ENCODE measurements at places on chromosomes 3 and 15. TPM values are rescaled to one million over a fixed set of nuclear protein-coding genes. Genes with fewer than 3 reads are reported as not detected.

Gene MTFMT
- 159 TPM for total RNA-seq

Gene ARNT2
- total RNA-seq, result 1.8 TPM

- no peak overlapping the region for H3K27ac ChIP-seq
- H3K4me3 ChIP-seq, result no peak overlapping the region
- H3K36me3 ChIP-seq, result no peaks in the 10 kb centered on the region
- DNase-seq, result no peak
- no peaks in the 10 kb centered on the region for H3K27me3 ChIP-seq
- H3K4me1 ChIP-seq, result no peaks in the 10 kb centered on the region
Measured at GRCh38 chr3:35187908-35188307, 451.4 kb upstream of the ARPP21 start.

- no peak overlapping the region for H3K4me3 ChIP-seq
Measured at GRCh38 chr3:158781849-158782248, 20.0 kb upstream of the MFSD1 start.

DNA sequence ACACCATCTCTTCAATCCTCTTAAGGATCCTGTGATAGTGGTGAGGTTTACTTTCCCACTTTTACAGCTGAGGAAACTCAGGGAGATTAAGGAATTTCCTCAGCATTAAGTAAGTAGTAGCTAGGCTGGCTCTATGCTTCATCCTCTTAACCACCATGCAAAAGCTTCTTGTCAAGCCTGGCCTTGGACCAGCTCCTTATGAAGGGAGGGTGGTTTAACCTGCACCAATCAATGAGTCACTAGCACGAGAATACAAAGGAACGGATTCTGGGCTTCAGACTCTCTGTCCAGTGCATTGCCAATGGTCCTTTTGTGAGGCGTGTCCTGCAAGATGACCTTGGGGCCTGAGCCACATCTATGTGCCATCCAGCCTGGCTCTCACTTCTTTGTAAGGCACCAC lies 202.0 kb upstream of the CFAP20DC start:
- H3K36me3 ChIP-seq, result no peaks in the 10 kb centered on the region
- H3K4me3 ChIP-seq, result no peak overlapping the region
- H3K4me1 ChIP-seq, result no peaks in the 10 kb centered on the region
- H3K27ac ChIP-seq, result no peak overlapping the region

DNA sequence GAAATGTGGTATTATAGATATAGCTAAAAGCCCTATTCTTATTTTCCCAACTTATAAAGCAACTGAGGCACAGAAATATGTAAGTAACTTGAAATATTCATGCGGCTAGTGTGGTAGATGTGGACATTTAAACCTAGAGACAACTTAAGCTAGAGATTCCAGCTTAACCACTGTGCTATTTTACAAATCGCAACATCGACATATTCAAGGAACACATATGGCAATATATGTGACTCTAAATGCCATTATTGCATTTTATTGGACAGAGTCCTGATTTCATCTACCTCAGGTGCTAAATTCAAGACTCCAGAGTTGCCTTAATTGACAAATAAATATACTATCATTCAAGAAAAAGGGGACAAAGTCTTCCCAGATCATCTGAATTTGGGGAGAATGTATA lies 442.3 kb downstream of the NLGN1 start:
- no peak overlapping the region for H3K27ac ChIP-seq
- no peaks in the 10 kb centered on the region for H3K27me3 ChIP-seq
- no peaks in the 10 kb centered on the region for H3K36me3 ChIP-seq
- no peak for DNase-seq
- H3K4me1 ChIP-seq, result no peaks in the 10 kb centered on the region
- no peak overlapping the region for H3K4me3 ChIP-seq

DNA sequence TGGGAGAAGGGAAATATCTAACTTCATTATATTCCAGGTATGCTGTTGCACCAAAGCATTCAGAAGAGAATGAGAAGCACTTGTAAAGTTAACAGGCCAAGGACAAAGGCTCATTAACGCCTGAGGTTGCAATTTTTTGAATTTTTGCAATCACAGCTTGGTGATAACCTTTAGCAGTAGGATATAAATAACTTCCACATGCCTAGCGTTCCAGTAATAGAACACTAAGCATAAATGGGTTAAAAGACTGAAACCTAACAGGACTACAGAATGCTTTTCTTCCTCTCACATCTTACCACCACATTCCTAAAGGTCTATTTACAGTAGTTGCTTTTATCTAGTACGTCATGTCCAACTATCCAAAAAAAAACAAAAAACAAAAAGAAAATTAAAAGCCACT lies 57.4 kb upstream of the IMPG2 start:
- no peak for DNase-seq
- no peak overlapping the region for H3K4me3 ChIP-seq
- no peaks in the 10 kb centered on the region for H3K4me1 ChIP-seq

Gene ELP6
- 11.7 TPM for total RNA-seq

- H3K27me3 ChIP-seq, result peaks cover 100% of the 10 kb centered on the region
- H3K27ac ChIP-seq, result no peak overlapping the region
- no peak for DNase-seq
- peaks cover 26% of the 10 kb centered on the region for H3K4me1 ChIP-seq
Measured at GRCh38 chr15:60000113-60000823, 3.8 kb upstream of the FOXB1 start.

Gene SOX14
- total RNA-seq, result not detected

DNA sequence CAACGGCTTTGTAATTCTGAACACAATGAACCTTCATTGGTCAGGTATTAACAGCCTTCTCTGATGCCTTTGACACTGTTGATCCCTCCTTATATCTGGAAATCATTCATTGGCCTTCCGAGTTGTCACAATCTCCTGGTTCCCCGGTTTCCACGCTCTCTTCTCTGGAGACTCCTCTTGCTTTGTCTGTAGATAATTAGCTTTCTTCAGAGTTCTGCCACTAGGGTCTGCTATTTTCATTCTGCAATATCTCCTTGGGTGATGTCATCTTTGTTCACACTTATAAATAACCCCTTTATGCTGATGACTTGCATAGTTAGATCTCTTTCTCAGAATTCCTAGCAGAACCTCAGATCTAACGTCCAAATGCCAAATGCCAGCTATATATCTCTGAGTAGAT lies 583.8 kb upstream of the ZNF717 start:
- no peak for DNase-seq
- no peak overlapping the region for H3K4me3 ChIP-seq
- H3K36me3 ChIP-seq, result no peaks in the 10 kb centered on the region
- no peaks in the 10 kb centered on the region for H3K27me3 ChIP-seq
- no peaks in the 10 kb centered on the region for H3K4me1 ChIP-seq

GRCh38 chr3:139355891-139356290 lies 12.1 kb downstream of the MRPS22 start:
- DNase-seq, result no peak
- no peaks in the 10 kb centered on the region for H3K4me1 ChIP-seq
- peaks cover 94% of the 10 kb centered on the region for H3K36me3 ChIP-seq
- no peak overlapping the region for H3K4me3 ChIP-seq

DNA sequence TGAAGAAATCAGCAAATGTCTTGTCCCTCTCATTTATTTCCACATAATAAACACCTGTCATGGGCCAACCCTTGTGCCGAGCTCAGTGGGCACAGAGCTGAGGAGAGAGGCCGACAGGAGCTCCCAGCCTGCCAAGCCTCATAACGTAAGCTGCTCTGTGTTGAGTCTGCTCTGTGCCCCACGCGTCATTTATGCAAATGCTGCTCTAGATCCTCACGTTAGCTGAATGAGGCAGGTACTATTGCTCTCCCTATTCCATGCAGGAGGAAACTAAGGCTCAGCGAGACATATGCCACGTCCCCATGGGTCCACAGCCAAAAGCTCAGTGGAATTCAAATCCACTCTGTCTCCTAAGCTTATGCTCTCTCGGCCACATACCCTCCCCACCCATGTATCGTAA lies 41.5 kb downstream of the EFCAB12 start:
- no peaks in the 10 kb centered on the region for H3K27me3 ChIP-seq
- H3K27ac ChIP-seq, result no peak overlapping the region
- peaks cover 10% of the 10 kb centered on the region for H3K4me1 ChIP-seq

DNA sequence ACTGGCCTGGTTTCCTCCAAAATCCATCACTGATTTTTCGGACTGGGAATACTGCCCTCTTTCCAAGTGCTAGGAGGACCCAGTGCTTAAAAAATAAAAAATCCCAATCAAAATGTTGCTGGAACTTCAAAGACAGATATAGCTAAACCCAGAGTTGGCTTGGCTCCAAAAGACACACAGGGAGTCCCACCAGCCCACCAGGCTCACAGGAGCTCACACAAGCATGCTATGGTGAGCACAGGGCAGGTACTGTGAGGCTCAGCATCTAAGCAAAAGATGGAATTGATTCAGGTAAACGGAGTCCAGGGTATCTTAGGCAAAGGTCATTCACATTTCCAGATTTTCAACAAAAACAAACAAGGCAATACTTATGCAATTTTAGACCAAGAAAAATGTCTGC lies 3.7 kb downstream of the TRANK1 start:
- no peaks in the 10 kb centered on the region for H3K27me3 ChIP-seq
- peaks cover 14% of the 10 kb centered on the region for H3K4me1 ChIP-seq
- DNase-seq, result no peak
- no peak overlapping the region for H3K27ac ChIP-seq
- H3K36me3 ChIP-seq, result no peaks in the 10 kb centered on the region

GRCh38 chr15:58038426-58039078 lies 27.0 kb downstream of the ALDH1A2 start:
- no peaks in the 10 kb centered on the region for H3K27me3 ChIP-seq
- DNase-seq, result no peak
- no peak overlapping the region for H3K27ac ChIP-seq
- no peaks in the 10 kb centered on the region for H3K36me3 ChIP-seq

GRCh38 chr3:133079621-133080020 lies 41.4 kb downstream of the TMEM108 start:
- no peaks in the 10 kb centered on the region for H3K27me3 ChIP-seq
- H3K27ac ChIP-seq, result no peak overlapping the region
- no peak overlapping the region for H3K4me3 ChIP-seq
- H3K4me1 ChIP-seq, result no peaks in the 10 kb centered on the region

DNA sequence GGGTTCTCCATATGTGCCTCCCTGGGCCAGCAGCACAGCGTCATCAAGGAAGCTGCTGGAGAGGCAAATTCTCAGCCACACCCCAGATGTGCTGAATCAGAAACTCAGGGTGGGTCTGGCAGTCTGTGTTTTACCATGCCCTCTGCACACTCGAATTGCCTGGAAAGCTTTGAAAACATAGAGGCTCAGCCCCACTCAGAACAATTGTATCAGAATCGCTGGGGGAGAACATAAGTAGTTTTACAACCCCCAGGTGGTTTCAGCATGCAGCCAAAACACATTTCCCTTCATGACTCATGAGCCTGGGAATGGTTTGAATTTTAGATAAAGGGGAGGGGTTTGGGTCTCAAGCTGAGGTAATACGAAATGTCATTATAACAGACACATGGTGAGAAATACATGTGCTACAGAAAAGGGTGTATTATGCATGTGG lies 9.6 kb downstream of the TGM4 start:
- peaks cover 25% of the 10 kb centered on the region for H3K4me1 ChIP-seq
- no peak overlapping the region for H3K4me3 ChIP-seq
- no peak for DNase-seq
- H3K27me3 ChIP-seq, result no peaks in the 10 kb centered on the region
- H3K36me3 ChIP-seq, result no peaks in the 10 kb centered on the region
- peak overlapping the region; percentile 71 for H3K27ac ChIP-seq

DNA sequence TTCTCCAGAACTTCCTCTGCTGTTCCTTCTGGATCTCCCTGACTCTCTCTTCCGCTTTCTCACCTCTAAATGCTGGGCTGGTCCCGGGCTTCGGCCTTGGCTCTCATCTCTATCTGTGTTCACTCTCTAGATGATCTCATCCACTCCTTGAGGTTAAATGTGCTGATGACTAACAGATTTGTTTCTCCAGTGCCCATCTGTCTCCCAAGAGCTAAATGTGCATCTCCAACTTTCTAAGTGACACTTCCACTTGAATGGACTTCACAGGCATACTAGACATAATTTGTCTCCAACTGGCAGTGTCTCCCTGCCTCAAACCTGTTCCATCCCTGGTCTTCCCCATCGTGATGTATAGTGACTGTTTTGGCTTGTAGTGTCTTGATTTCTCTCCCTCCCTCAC lies 95.3 kb downstream of the ITPR1 start:
- no peaks in the 10 kb centered on the region for H3K27me3 ChIP-seq
- no peak overlapping the region for H3K4me3 ChIP-seq
- H3K4me1 ChIP-seq, result peaks cover 23% of the 10 kb centered on the region
- no peak for DNase-seq
- H3K27ac ChIP-seq, result no peak overlapping the region

DNA sequence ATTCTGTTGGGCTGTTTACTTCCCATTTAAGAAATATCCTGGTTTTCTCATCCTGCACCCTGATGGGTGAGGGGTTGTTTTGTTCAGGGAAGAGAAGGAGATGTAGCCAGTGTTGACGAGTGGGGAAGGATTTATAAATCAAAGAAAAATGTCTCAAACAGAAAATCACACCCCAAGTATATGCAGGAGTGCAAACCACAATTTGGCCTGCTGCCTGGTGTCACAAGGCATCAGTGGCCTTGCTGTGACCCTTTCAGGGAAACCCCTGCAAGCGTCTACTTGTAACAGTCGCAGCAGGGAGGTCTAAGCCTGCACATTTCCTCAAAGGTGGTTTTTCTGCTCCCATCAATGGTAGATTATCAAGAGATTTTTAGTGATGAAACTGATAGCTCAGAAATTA lies 132.6 kb upstream of the LRRN1 start:
- H3K36me3 ChIP-seq, result no peaks in the 10 kb centered on the region
- H3K27ac ChIP-seq, result no peak overlapping the region
- H3K4me3 ChIP-seq, result no peak overlapping the region
- H3K27me3 ChIP-seq, result no peaks in the 10 kb centered on the region
- H3K4me1 ChIP-seq, result no peaks in the 10 kb centered on the region
- DNase-seq, result no peak

GRCh38 chr3:29686889-29687592 lies 406.2 kb downstream of the RBMS3 start:
- H3K27me3 ChIP-seq, result no peaks in the 10 kb centered on the region
- no peaks in the 10 kb centered on the region for H3K36me3 ChIP-seq
- H3K4me3 ChIP-seq, result no peak overlapping the region
- peaks cover 8% of the 10 kb centered on the region for H3K4me1 ChIP-seq
- H3K27ac ChIP-seq, result no peak overlapping the region

- no peak overlapping the region for H3K4me3 ChIP-seq
- H3K27me3 ChIP-seq, result no peaks in the 10 kb centered on the region
- no peak overlapping the region for H3K27ac ChIP-seq
Measured at GRCh38 chr3:189630767-189631372, 319 bp upstream of the TP63 start.

DNA sequence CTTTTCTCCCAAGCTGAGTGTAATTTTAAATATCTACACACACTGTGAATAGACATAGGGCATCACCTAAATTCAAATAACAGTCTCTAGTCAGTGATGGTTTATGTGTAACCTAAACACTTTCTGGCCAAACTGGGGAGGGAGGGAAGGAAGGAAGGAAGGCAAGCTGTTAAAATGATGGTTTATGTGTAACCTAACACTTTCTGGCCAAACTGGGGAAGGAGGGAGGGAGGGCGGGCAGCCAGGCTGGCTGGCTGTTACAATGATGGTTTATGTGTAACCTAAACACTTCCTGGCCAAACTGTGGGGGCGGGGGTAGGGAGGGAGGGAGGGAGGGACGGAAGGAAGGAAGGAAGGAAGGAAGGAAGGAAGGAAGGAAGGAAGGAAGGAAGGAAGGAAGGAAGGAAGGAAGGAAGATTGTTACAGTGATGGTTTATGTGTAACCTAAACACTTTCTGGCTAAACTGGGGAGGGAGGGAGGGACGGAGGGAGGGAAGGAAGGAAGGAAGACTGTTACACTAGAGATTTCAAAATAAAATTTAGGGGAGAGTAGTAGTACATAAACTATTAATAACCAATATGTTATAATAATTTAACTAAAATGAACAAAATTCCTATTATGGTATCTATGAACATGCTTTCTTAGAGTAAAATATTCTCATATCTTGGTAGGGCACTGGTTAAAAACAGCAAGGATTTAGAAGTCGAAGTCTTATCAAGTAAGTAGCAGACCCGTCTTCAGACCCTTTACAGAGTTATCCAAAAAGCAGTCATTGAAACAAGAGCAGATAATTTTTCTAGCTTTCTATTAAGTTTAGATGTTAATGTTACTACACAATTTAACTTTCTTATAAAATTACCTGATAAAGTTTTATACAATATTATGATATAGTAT lies 148.1 kb downstream of the LMLN start:
- H3K36me3 ChIP-seq, result no peaks in the 10 kb centered on the region
- H3K4me1 ChIP-seq, result no peaks in the 10 kb centered on the region
